ENCODE measurements at places on chromosomes 2 and 18. TPM values are rescaled to one million over a fixed set of nuclear protein-coding genes. Genes with fewer than 3 reads are reported as not detected.

CCBE1 gene
- total RNA-seq: 46.7 TPM

XDH gene
- not detected for total RNA-seq

CNTNAP5 gene
- 0.08 TPM for total RNA-seq

LRRC30 gene
- total RNA-seq: not detected

TFCP2L1 gene
- 2.0 TPM for total RNA-seq

OSGEPL1 gene
- 16.4 TPM for total RNA-seq

CYS1 gene
- 0.78 TPM for total RNA-seq

HOXD13 gene
- not detected for total RNA-seq

GLI2 gene
- 3.0 TPM for total RNA-seq

BCL11A gene
- total RNA-seq: 16.7 TPM

FRZB gene
- 1.7 TPM for total RNA-seq

ACKR3 gene
- 3.5 TPM for total RNA-seq

ITPRIPL1 gene
- 0.32 TPM for total RNA-seq

DNAJC10 gene
- 31.2 TPM for total RNA-seq

HOXD12 gene
- total RNA-seq: not detected

KLHL30 gene
- 0.27 TPM for total RNA-seq

BOLL gene
- not detected for total RNA-seq

ABCB11 gene
- not detected for total RNA-seq

DSEL gene
- total RNA-seq: 3.6 TPM

ANKRD30BL gene
- total RNA-seq: not detected

BARD1 gene
- total RNA-seq: 4.1 TPM

SLC19A3 gene
- 1.2 TPM for total RNA-seq

ARID5A gene
- total RNA-seq: 14.9 TPM

SH3YL1 gene
- total RNA-seq: 95.2 TPM

NCKAP5 gene
- 0.69 TPM for total RNA-seq

PSME4 gene
- total RNA-seq: 36.1 TPM

ANO7 gene
- total RNA-seq: 1.9 TPM

MC4R gene
- not detected for total RNA-seq

MYO7B gene
- total RNA-seq: not detected

PCARE gene
- total RNA-seq: not detected

GCFC2 gene
- 34.1 TPM for total RNA-seq

TDRD15 gene
- not detected for total RNA-seq

NT5DC4 gene
- not detected for total RNA-seq

RAB27B gene
- not detected for total RNA-seq

AQP12A gene
- not detected for total RNA-seq

SYT4 gene
- 0.48 TPM for total RNA-seq

PARD3B gene
- total RNA-seq: 20.1 TPM

ELOA2 gene
- not detected for total RNA-seq

KCNF1 gene
- total RNA-seq: not detected

C2orf66 gene
- total RNA-seq: not detected

KCNS3 gene
- total RNA-seq: 3.2 TPM

UGT1A6 gene
- not detected for total RNA-seq

TCF4 gene
- 139 TPM for total RNA-seq

ARHGAP28 gene
- total RNA-seq: 34.3 TPM

CPSF3 gene
- total RNA-seq: 38.1 TPM

SALL3 gene
- not detected for total RNA-seq

KIAA2012 gene
- total RNA-seq: not detected

NPHP1 gene
- total RNA-seq: 2.9 TPM

DSC3 gene
- total RNA-seq: 4.7 TPM

RNU2-63P gene
- total RNA-seq: 45.8 TPM

FAM237A gene
- not detected for total RNA-seq

UGT1A7 gene
- total RNA-seq: 2.8 TPM

TGIF1 gene
- total RNA-seq: 47.8 TPM

SLC4A5 gene
- 1.3 TPM for total RNA-seq

CYRIA gene
- total RNA-seq: 16.6 TPM

CYTIP gene
- total RNA-seq: 6.7 TPM

ADD2 gene
- total RNA-seq: 1.9 TPM

SFT2D3 gene
- total RNA-seq: 9.5 TPM

FAM124B gene
- 0.46 TPM for total RNA-seq

All from adrenal gland (tissue), 19 donors.